Naive B cell (primary cell): ENCODE measurements at places on chromosomes 2 and 18.

DNA sequence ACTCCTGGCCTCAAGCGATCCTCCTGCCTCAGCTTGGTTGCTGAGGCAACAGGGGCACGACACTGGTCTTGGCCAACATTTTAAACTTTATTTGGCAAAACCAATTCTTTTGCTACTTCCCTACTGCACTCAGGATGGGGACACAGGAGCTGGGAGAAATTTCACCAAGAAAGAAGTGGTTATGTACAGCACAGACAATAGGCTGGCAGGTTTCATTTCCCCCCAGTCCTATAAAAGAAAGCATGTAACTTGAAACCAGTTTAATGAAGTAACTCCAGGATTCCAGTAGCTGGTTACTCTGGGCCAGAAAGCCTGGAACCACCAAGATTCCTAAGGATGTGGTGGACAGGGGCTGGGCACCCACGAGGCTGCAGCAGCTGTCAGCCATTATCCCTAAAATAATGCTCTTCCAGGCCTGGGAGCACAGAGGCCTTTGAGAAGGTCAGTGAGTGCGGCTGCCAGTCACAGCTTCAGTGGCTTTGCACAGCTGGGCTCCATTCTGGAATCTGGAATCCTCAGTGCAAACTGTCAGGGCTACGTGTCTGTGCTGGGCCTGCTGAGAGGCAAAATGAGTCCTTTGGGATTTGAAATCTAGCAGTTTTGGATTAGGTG, 142.3 kb upstream of the ITGA6 start:
- H3K4me3 ChIP-seq = no peak overlapping the region
- H3K27me3 ChIP-seq = no peaks in the 10 kb centered on the region
- no peak overlapping the region for H3K27ac ChIP-seq

GRCh38 chr2:84288293-84288692, 170.8 kb downstream of the SUCLG1 start:
- H3K4me1 ChIP-seq = no peaks in the 10 kb centered on the region
- DNase-seq = no peak
- H3K27ac ChIP-seq = no peak overlapping the region
- peaks cover 12% of the 10 kb centered on the region for H3K27me3 ChIP-seq

- no peaks in the 10 kb centered on the region for H3K4me1 ChIP-seq
- no peaks in the 10 kb centered on the region for H3K36me3 ChIP-seq
Measured at GRCh38 chr18:42578792-42579191, 536.7 kb downstream of the RIT2 start.

DNA sequence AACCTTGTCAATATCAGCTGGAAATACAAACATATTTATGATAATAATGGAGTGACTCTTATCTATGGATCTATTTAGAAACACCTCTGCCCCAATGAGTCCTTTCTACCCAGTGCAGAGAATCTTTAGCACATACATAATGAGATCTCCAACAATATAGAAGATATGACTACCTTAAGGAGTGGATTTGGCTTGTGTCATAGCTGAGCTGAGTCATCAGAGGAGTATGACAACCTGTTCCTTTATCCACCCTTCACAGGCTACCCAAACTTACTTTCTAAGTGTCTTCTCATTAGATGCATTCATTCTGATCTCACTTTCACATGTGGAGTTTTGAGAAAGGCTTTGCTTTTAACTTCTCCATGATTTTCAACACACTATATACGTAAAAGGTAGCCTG, 1218.9 kb downstream of the DSC3 start:
- no peak overlapping the region for H3K27ac ChIP-seq
- H3K4me3 ChIP-seq = no peak overlapping the region
- H3K36me3 ChIP-seq = no peaks in the 10 kb centered on the region
- H3K27me3 ChIP-seq = no peaks in the 10 kb centered on the region
- H3K4me1 ChIP-seq = no peaks in the 10 kb centered on the region

GRCh38 chr2:24121469-24121868, 1.7 kb downstream of the PFN4 start:
- H3K27ac ChIP-seq = peak overlapping the region; percentile 62
- DNase-seq = no peak
- H3K27me3 ChIP-seq = no peaks in the 10 kb centered on the region
- peaks cover 16% of the 10 kb centered on the region for H3K4me1 ChIP-seq
- H3K36me3 ChIP-seq = no peaks in the 10 kb centered on the region
- H3K4me3 ChIP-seq = peak overlapping the region; percentile 84

DNA sequence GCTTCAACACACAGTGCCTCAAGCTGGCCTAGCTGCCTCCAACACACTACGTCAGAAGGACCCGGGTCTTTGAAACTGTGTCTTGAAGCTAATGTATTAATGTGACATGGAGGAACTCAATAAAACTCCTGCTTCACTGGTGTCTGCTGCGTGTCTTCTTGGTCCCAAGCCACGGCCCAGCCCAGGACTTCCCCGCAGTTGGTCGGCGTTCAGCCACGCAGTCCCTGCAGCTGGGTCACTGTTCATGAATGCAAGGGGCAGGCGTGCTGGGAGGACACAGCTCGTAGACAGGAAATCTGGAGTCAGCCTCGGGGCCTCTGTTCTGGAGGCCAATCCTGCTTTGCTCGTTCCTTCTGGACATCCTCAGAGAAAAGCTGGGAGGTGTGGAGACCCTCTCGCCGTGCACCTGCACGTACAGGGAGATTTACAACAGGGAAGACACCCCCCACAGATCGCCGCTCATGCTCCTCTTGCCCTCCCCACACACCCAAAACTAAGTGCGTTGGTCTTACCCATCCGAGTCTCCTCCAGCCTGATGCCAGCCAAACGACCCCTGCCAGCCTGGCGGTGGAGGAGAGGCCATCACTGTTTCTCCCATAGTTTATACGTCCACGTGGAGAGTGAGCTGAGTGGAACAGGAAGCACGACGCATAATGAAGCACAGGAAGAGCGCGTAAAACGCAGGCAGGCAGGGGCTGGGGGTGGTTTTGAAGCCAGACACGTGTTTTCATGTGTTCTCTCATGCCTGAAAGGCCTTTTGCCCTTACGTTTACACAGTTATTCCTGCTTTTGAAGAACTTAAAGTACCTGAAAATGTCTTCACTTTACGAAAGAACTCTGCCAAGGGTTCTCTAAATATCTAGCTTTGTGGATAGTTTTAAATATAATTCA, 39.7 kb downstream of the ADI1 start:
- H3K27ac ChIP-seq = no peak overlapping the region
- no peaks in the 10 kb centered on the region for H3K36me3 ChIP-seq
- no peaks in the 10 kb centered on the region for H3K27me3 ChIP-seq
- H3K4me3 ChIP-seq = no peak overlapping the region
- DNase-seq = no peak

- H3K36me3 ChIP-seq = no peaks in the 10 kb centered on the region
- no peak for DNase-seq
- H3K27me3 ChIP-seq = no peaks in the 10 kb centered on the region
Measured at GRCh38 chr2:49152824-49153223, 1.5 kb downstream of the FSHR start.

- peaks cover 1% of the 10 kb centered on the region for H3K36me3 ChIP-seq
- H3K4me1 ChIP-seq = peaks cover 37% of the 10 kb centered on the region
- peak overlapping the region; percentile 82 for H3K4me3 ChIP-seq
- peak overlapping the region; percentile 44 for H3K27ac ChIP-seq
- no peaks in the 10 kb centered on the region for H3K27me3 ChIP-seq
Measured at GRCh38 chr2:25822190-25823117, 55.8 kb downstream of the ASXL2 start.

GRCh38 chr2:210170446-210171303, 534 bp downstream of the KANSL1L start:
- no peaks in the 10 kb centered on the region for H3K27me3 ChIP-seq
- peak; percentile 96 for DNase-seq
- H3K36me3 ChIP-seq = no peaks in the 10 kb centered on the region
- peaks cover 26% of the 10 kb centered on the region for H3K4me1 ChIP-seq
- peak overlapping the region; percentile 99 for H3K27ac ChIP-seq

- H3K27me3 ChIP-seq = peaks cover 10% of the 10 kb centered on the region
- peak overlapping the region; percentile 91 for H3K27ac ChIP-seq
Measured at GRCh38 chr2:227782804-227783203, 30.8 kb upstream of the CCL20 start.

GRCh38 chr2:200871151-200871550, 6.7 kb upstream of the CLK1 start:
- no peak for DNase-seq
- H3K27ac ChIP-seq = no peak overlapping the region
- no peak overlapping the region for H3K4me3 ChIP-seq
- H3K27me3 ChIP-seq = no peaks in the 10 kb centered on the region

DNA sequence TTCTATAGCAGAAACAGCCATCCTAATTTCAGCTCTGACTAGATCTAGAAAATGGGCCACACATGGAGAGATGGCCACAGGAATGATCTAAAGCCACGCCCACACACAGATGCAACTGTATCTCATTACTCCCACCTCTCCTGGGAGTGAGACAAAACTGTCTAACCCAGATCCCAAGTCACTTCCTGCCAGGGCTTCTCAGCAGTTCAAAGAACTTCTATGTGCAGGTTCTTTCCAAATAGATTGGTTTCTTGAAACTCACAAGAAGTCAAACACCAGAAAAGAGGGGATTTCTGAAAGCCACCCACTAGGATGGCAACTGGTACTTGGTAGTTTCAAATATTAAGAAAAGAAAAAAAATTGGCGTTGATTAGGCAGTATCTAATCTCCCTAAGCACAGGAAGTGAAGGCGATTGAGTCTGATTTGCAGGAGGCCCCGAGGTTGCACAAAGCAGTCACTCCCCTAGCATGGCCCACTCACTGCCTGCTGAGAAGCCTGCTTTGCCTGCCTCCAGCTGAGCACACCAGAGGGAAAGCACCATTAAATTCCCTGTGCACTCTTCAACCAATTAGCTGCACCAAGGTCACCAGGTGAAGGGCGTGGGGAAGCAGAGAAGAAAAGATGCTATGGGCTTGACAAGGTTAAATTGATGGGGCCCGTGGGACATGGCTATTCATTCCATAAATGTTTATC, 51.1 kb downstream of the PAPOLG start:
- peaks cover 4% of the 10 kb centered on the region for H3K36me3 ChIP-seq
- no peaks in the 10 kb centered on the region for H3K27me3 ChIP-seq
- H3K4me3 ChIP-seq = peak overlapping the region; percentile 16
- DNase-seq = no peak

DNA sequence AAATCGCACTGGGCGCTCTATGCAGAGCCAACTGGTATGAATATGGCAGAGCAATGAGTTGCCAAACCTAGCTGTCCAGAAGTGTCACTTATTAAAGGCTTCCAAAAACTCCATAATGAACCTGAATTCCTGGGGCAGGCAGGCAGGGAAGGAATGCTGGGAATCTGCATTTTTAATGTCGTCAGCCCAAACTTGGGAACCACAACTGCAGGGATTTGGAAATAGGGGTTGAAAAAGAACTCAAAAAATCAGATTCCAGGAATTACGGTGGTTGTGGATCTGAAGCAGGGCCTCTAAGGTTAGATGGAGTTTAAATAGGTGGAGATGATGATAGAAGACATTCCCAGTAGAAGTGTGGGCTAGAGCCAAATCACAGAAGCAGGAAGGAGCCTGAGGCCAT, 15.0 kb downstream of the NCKAP5 start:
- no peaks in the 10 kb centered on the region for H3K36me3 ChIP-seq
- no peaks in the 10 kb centered on the region for H3K4me1 ChIP-seq
- no peak for DNase-seq
- no peak overlapping the region for H3K27ac ChIP-seq
- H3K27me3 ChIP-seq = no peaks in the 10 kb centered on the region

DNA sequence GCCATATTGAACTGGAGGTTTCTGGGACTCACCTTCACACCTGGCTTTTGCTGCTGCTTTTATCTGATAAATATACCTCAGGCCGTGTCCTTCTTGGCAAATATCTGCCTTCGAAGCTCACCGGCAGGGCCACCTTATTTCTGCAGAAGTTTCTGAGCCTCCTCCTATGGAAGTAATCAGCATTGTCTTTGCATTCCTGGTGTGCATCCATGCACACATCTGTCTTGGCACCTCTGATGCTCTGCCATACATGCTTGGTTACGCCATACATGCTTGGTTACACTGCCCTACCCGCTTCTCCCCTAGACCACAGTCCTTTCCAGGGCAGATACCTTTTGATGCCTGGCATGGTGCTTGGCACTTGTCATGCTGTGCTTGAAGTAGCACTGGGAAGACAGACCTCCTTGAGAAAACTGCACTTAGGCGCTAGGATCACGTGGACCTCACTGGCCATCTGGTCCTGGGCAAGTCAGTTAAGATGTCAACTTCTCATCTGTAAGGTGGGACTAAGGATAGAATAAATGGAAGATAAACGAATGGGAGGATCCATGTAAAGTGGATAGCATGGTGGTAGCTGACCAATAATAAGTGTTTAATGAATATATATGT, 66.8 kb downstream of the ZNF236 start:
- H3K4me1 ChIP-seq = no peaks in the 10 kb centered on the region
- no peaks in the 10 kb centered on the region for H3K27me3 ChIP-seq
- peaks cover 45% of the 10 kb centered on the region for H3K36me3 ChIP-seq
- no peak overlapping the region for H3K27ac ChIP-seq
- H3K4me3 ChIP-seq = no peak overlapping the region

DNA sequence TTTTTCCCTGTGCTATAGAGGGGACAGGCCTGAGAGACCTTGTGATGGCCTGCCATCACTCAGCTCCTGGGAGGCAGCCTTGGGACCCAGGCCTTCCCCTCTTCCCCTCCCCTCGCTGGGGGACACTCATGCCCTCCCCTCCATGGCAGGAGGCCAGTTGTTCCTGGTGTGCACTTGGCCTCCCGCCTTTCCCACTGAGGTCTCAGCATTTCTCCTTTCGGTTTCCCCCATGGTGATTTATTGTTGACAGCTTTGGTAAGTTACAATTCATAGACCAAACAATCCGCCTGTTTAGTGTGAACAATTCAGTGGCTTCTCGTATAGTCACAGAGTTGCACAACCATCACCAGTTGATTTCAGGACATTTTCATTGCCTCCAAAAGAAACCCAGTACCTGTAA, 10.2 kb upstream of the CNDP1 start:
- no peak overlapping the region for H3K4me3 ChIP-seq
- no peaks in the 10 kb centered on the region for H3K27me3 ChIP-seq
- H3K4me1 ChIP-seq = peaks cover 8% of the 10 kb centered on the region
- peak overlapping the region; percentile 77 for H3K27ac ChIP-seq
- H3K36me3 ChIP-seq = peaks cover 28% of the 10 kb centered on the region

- no peak overlapping the region for H3K4me3 ChIP-seq
- peaks cover 2% of the 10 kb centered on the region for H3K36me3 ChIP-seq
- H3K27ac ChIP-seq = no peak overlapping the region
- peaks cover 18% of the 10 kb centered on the region for H3K4me1 ChIP-seq
Measured at GRCh38 chr2:157326698-157327097, 1.1 kb upstream of the ERMN start.

- H3K27me3 ChIP-seq = no peaks in the 10 kb centered on the region
- no peaks in the 10 kb centered on the region for H3K36me3 ChIP-seq
- no peak overlapping the region for H3K4me3 ChIP-seq
- peaks cover 8% of the 10 kb centered on the region for H3K4me1 ChIP-seq
- no peak for DNase-seq
Measured at GRCh38 chr2:145203891-145204290, 684.0 kb upstream of the ZEB2 start.

- no peak overlapping the region for H3K4me3 ChIP-seq
- DNase-seq = no peak
- no peaks in the 10 kb centered on the region for H3K27me3 ChIP-seq
- no peak overlapping the region for H3K27ac ChIP-seq
Measured at GRCh38 chr2:155368934-155369333, 670.4 kb downstream of the KCNJ3 start.

- H3K4me3 ChIP-seq = no peak overlapping the region
- no peaks in the 10 kb centered on the region for H3K4me1 ChIP-seq
- no peak overlapping the region for H3K27ac ChIP-seq
- no peaks in the 10 kb centered on the region for H3K36me3 ChIP-seq
- DNase-seq = no peak
- no peaks in the 10 kb centered on the region for H3K27me3 ChIP-seq
Measured at GRCh38 chr2:76749858-76750257, 772.3 kb downstream of the LRRTM4 start.
